Peyer's patch (tissue), 4 donors: ENCODE measurements at places on chromosomes 13 and 19. TPM values are rescaled to one million over a fixed set of nuclear protein-coding genes. Genes with fewer than 3 reads are reported as not detected.

CYP4F2 gene
- 915 TPM for total RNA-seq

VSTM2B gene
- not detected for total RNA-seq

MISP3 gene
- total RNA-seq, result 49.3 TPM

SIGLECL1 gene
- not detected for total RNA-seq

NBEA gene
- 5.0 TPM for total RNA-seq

CYP2S1 gene
- total RNA-seq, result 46.1 TPM

URAD gene
- 38.0 TPM for total RNA-seq

CGB1 gene
- total RNA-seq, result not detected

DNA sequence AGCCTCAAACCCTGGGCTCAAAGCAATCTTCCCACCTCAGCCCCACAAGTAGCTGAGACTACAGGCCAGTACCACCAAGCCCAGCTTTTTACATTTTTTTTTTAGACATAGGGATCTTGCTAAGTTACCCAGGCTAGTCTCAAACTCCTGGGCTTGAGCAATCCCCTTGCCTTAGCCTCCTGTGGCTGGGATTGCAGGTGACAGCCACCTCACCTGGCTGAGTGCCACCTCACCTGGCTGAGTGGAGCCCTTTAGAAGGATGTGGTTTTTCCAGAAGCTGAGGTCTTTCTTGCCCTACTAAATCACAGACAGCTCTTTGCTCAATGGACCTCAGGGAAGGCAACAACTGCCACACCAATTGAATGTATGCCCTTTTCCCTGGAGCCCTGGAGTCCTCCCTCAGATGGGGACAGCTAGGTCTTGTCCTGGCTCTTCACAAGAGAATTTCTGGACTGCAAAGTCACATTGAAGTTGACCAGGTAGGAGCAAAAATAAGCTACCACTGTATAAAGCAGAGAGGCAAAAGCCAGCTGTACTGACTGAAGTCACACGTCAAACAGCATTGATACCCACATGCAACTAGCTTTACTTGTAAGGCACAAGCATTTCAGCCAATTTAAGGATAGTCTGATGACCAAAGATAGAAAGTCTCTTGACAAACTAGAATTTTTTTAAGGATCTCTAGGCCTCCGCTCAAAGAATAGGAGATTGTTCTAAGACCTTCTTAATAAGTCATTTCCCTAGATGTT lies 14.0 kb downstream of the PDX1 start:
- H3K36me3 ChIP-seq, result no peaks in the 10 kb centered on the region
- no peak for DNase-seq
- H3K4me1 ChIP-seq, result no peaks in the 10 kb centered on the region
- peaks cover 11% of the 10 kb centered on the region for H3K27me3 ChIP-seq
- no peak overlapping the region for H3K4me3 ChIP-seq

DNA sequence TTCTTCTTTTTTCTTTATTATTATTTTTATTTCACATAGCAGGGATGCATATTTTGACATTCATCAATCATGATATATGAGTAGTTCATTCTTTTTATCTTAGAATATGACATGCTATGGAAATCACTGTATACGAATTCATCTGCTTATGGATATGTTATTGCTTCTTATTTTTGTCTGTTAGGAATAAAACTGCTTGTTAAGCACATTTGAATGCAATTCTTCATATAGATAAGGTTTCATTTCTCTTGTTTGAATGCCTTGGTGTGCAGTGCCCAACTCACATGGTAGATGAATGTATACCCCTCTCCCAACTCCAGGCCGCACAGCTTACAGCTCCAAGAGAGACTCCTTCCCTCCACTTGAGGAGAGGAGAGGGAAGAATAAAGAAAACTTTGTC lies 11.3 kb downstream of the ZNF776 start:
- peaks cover 85% of the 10 kb centered on the region for H3K36me3 ChIP-seq
- H3K27ac ChIP-seq, result no peak overlapping the region
- no peaks in the 10 kb centered on the region for H3K27me3 ChIP-seq
- no peak for DNase-seq
- no peaks in the 10 kb centered on the region for H3K4me1 ChIP-seq

- H3K27me3 ChIP-seq, result no peaks in the 10 kb centered on the region
- H3K36me3 ChIP-seq, result peaks cover 31% of the 10 kb centered on the region
- H3K27ac ChIP-seq, result no peak overlapping the region
- H3K4me1 ChIP-seq, result no peaks in the 10 kb centered on the region
Observed at GRCh38 chr19:21838646-21839045, 2.7 kb upstream of the ZNF43 start.

- H3K4me3 ChIP-seq, result no peak overlapping the region
- no peak for DNase-seq
- no peak overlapping the region for H3K27ac ChIP-seq
- H3K4me1 ChIP-seq, result peaks cover under 1% of the 10 kb centered on the region
- peaks cover 9% of the 10 kb centered on the region for H3K27me3 ChIP-seq
- no peaks in the 10 kb centered on the region for H3K36me3 ChIP-seq
Observed at GRCh38 chr19:55379174-55379573, 2.5 kb downstream of the TMEM190 start.

DNA sequence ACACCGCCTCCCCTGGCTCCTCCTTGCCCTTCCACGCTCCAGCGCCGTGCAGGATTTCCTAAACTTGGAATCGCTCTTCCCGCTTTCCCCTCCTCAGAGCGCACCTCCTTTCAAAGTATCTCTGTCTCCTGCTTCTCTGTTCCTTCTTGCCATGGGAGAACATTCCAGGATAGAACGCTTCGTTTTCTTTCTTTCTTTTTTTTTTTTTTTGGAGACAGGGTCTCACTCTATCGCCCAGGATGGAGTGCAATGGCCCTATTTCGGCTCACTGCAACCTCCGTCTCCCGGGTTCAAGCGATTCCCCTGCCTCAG lies 574 bp upstream of the XPO4 start:
- no peaks in the 10 kb centered on the region for H3K27me3 ChIP-seq
- peak overlapping the region; percentile 90 for H3K27ac ChIP-seq
- peaks cover 9% of the 10 kb centered on the region for H3K4me1 ChIP-seq
- no peak for DNase-seq
- H3K4me3 ChIP-seq, result peak overlapping the region; percentile 83
- no peaks in the 10 kb centered on the region for H3K36me3 ChIP-seq

GRCh38 chr13:98879127-98879520 lies 98.7 kb downstream of the DOCK9 start:
- DNase-seq, result no peak
- H3K36me3 ChIP-seq, result peaks cover 79% of the 10 kb centered on the region
- H3K27ac ChIP-seq, result no peak overlapping the region
- H3K4me3 ChIP-seq, result no peak overlapping the region
- H3K4me1 ChIP-seq, result no peaks in the 10 kb centered on the region

DNA sequence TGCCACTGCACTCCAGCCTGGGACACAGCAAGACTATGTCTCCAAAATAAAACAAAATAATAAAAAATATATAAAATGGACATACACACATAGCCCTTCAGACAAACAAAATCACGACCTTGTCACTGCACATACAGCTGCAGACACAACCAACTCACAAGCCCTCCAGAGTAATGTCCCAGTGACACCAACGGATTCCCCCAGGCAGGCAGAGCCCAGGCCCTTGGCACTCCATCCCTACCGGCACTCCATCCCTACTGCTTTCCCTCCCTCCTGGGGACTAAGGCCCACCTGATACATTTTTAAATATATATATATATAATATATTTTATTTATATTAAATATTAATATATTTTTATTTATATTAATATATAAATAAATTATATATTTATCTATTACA lies 18.5 kb downstream of the ZNF101 start:
- H3K27ac ChIP-seq, result no peak overlapping the region
- no peak for DNase-seq
- no peak overlapping the region for H3K4me3 ChIP-seq
- H3K4me1 ChIP-seq, result no peaks in the 10 kb centered on the region

GRCh38 chr13:93496985-93497673 lies 270.5 kb downstream of the GPC6 start:
- H3K27me3 ChIP-seq, result no peaks in the 10 kb centered on the region
- H3K4me1 ChIP-seq, result no peaks in the 10 kb centered on the region
- H3K27ac ChIP-seq, result no peak overlapping the region
- H3K4me3 ChIP-seq, result no peak overlapping the region

DNA sequence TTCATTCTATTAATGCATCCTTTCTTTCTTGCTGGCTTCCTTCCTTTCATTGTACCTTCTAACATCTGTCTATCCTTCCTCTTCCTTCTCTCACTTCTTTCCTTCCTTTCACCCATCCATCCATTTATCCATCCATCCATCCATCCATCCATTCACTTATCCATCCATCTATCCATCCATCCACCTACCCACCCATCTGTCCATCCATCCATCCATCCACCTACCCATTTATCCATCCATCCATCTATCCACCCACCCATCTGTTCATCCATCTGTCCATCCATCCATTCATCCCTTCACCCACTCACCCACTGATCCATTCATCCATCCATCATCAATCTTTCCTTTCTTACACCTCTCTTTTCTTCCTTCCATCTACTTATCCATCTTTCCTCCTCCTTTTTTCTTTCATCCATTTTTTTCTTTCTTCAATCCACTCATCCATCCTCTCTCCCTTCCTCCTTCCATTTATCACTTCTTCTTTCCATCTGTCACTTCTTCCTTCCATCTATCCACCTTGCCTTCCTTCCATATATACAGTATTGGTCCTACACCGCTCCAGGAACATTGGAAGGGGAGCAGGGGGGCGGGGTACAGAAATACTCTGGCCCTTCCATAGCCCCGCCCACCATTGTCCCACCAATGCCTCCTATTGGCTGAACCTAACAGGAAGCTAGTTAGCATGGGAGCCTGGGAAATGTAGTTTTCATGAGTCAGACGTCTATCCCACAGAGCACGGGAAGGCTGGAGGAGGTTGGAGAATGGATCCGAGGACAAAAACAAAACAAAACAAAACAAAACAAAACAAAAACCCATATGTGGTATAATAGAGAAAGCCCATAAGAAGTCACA lies 45.9 kb downstream of the MBD3L1 start:
- no peak overlapping the region for H3K27ac ChIP-seq
- DNase-seq, result no peak
- no peaks in the 10 kb centered on the region for H3K4me1 ChIP-seq
- H3K27me3 ChIP-seq, result no peaks in the 10 kb centered on the region
- H3K4me3 ChIP-seq, result no peak overlapping the region

- no peaks in the 10 kb centered on the region for H3K27me3 ChIP-seq
- H3K4me1 ChIP-seq, result peaks cover 15% of the 10 kb centered on the region
- H3K27ac ChIP-seq, result no peak overlapping the region
- no peak for DNase-seq
Observed at GRCh38 chr13:110289174-110289573, 17.8 kb downstream of the COL4A1 start.

DNA sequence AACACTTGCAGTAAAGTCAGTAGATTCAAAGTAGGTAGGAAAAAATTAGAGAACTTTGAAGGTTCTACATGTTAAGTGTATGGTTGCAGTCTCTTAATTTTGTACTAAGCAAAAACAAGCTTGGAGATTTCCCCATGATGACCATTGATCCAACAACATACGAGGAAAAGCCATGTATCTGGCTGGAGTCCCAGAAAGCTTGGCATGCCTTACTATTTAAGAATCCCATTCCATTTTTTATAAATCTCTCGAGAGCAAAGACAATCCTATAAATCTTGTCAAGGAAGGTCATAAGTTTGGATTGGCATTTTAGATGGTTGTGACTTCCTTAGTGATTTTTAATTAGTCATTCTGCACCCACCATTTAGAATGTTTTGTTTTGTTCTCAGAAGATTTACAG lies 495.9 kb downstream of the GPC5 start:
- DNase-seq, result no peak
- H3K4me1 ChIP-seq, result no peaks in the 10 kb centered on the region
- no peaks in the 10 kb centered on the region for H3K27me3 ChIP-seq
- no peak overlapping the region for H3K27ac ChIP-seq
- H3K36me3 ChIP-seq, result no peaks in the 10 kb centered on the region
- no peak overlapping the region for H3K4me3 ChIP-seq

GRCh38 chr13:40126306-40127085 lies 471.0 kb downstream of the COG6 start:
- no peaks in the 10 kb centered on the region for H3K36me3 ChIP-seq
- no peaks in the 10 kb centered on the region for H3K4me1 ChIP-seq
- H3K27me3 ChIP-seq, result no peaks in the 10 kb centered on the region
- DNase-seq, result no peak
- H3K27ac ChIP-seq, result no peak overlapping the region

DNA sequence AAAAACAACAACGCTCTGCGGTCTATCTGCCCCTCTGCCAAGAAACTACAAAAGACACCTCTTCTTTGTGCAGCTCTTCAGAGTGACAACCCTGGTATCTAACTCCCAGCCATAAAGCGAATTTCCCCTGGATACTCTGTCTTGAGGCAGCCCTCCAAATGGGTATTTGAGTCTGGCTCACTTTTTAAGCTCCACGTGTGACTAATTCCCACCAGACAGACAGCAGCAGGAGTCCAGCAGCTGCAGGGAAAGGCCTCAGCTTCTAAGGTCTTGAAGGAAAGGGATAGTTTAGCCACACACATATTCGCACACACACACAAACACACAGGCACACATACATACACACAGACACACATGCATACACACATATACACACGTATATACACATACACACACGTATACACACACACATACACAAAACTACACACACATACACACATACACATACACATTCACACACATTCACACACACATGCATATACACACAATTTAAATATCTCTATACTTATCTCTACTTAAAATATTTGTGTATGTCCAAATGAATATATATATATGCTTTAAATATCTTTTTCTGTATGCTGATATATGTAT lies 188.8 kb downstream of the TSHZ3 start:
- no peak for DNase-seq
- no peaks in the 10 kb centered on the region for H3K36me3 ChIP-seq
- H3K27ac ChIP-seq, result no peak overlapping the region

DNA sequence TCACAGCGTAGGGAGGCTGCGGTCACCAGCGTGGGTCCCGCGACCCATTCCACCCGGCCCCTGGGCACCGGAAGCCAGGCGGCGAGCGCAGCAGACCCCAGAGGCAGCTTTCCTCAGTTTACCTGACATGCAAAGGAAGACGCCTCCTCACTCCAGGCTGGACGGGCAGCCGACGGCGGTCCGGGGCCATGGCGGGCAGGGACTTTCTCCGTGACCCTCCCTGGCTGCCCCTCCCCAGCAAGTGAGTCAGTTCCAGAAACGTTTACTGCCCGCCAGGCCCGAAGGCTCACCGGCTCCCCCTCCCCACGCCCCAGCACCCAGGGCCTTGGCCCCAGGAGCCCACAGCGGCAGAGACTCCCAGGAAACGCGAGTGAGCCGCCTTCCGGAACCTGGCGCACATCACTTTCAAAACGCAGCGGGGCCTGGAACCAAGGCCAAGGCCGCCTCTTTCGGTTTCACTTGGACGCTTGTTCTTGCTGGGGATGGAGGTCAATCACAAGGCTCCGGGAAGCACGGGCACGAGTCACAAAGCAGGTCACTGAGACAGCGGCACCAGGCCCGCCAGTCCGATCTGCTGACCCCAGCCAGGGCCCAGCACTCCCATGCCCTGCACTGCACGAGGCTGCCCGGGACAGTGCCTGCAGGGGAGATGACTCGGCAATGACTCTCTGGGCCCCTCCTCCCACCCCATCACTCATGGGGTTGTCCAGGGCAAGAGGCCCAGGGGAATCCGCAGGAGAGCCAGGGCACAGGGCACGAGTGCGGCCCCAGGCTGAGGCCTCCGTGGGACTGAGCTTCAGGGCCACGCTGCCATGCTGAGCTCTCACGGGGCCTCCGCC lies 5.3 kb downstream of the SBNO2 start:
- H3K27ac ChIP-seq, result peak overlapping the region; percentile 74
- H3K4me3 ChIP-seq, result peak overlapping the region; percentile 42
- DNase-seq, result peak; percentile 47
- no peaks in the 10 kb centered on the region for H3K27me3 ChIP-seq
- H3K4me1 ChIP-seq, result peaks cover 8% of the 10 kb centered on the region
